Cortex of kidney (tissue), 1 donor: ENCODE measurements at places on chromosomes 3 and 15.

DNA sequence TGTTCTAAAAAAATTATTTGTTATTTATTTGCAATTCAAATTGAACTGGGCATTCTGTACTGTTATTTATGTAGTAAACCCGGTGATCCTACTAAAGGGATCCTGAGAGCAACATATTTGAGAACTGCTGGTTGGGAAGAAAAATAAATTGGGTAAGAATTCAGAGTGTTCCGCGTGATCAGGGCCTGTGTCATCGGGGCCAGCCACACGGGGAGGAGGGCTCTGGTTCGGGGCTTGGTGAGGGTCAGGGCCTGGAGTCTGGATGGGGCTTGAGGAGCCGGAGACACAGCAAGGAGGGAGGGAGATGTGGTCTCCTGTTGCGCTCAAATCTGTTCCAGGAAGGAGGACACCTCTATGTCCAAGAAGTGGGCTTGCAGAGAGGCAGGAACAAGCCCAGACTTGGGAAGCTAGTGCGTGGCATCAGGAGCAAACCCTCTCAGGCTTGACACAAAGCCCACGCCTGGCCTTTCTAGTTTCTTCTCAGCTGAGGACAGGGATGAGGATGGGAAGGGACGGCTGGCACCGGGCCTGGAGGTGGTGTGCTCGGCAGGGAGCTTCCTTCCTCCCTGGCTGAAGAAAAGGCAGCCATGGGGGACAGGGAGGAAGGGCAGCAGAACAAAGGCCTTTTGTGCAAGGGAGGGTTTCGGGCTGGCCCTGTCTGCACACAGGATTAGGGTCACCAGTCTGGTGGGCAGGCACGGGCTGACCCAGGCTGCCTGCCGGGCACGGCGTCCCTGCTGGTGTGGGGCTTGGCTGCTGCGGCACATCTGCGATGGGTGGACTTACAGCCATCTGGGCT, 22.9 kb upstream of the FBLN2 start:
- no peak for DNase-seq

DNA sequence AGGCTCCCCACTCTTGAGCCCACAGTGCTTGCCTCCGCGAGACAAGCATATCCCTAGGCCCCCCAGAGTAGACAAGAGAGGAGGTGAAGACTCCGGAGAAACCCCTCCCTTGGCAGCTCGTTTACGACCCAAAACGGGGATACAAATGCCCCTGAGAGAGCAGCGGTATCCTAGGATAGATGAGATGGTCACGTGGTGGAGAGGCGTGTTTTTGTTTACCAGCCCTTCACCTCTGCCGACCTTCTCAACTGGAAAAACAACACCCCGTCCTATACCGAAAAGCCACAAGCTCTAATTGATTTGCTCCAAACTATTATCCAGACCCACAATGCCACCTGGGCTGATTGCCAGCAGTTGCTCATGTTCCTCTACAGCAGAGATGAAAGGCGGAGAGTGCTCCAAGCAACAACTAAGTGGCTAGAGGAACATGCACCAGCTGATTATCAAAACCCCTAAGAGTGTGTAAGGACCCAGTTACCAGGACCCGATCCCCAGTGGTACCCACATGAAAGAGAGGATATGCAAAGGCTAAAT, 99.5 kb upstream of the OSBPL11 start:
- DNase-seq = no peak

- no peak for DNase-seq
These were observed 84.0 kb upstream of the OSBPL11 start for GRCh38 chr3:125679258-125679657.

- DNase-seq = no peak
These were observed 143.2 kb upstream of the LIPC start for GRCh38 chr15:58288592-58288991.

DNA sequence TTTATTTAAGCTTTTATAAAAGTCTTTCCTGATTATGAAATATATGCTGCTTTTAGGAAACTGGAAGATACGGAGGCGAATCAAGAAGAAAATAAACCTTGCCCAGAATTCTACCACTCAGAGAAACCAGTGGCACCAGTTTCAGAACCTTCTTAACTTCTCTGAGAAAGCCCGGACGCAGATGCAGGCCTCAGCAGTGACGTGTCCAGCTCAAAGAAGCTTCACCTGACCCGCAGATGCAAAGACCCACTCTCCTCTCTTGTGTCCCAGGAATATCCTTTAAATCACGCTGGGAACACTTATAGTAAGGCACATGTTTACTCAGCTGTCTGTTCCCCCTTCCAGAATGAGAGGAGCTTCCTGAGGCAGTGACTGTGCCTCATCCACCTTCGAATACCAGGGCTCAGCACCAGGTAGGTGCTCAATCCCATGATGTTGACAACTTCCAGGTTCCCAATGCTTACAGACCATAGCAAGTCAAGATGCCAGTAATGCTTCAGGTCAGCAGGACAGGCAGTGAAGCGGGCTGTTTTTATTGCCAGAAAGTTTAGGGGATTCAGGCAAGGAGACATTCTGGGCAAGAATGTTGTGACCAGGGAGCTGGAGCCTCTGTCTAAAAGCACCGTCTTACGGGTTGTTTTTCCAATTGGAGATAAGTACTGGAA, 39.9 kb upstream of the LDHAL6B start:
- DNase-seq = no peak

DNA sequence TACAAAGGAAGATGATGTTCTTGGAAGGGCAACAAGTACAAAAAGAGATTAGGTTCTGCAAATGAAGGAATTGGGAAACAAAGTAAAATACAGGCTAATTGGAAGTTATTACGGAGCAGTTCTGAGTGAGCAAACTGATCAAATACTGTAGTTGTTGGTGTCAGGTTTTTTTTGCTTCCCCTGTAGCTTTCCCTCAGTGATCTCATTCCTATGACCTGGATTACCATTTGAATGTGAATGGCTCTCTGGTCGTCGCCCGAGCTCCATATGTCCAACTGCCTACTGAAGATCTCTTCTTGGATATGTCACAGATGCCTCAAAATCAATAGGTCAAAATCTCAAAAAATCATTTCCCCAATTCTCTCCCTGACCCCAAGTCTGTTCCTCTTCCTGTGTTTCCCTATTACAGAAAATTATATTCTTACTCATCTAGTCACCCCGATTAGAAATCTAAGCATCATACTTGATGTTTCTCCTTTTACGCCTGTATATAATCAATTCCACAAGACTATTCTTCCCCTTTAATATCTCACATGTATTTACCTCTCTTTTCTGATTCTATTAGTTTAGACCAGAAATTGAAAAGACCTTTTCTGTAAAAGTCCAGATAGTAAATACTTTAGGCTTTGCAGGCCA, 29.0 kb downstream of the GOLM2 start:
- DNase-seq = no peak

DNA sequence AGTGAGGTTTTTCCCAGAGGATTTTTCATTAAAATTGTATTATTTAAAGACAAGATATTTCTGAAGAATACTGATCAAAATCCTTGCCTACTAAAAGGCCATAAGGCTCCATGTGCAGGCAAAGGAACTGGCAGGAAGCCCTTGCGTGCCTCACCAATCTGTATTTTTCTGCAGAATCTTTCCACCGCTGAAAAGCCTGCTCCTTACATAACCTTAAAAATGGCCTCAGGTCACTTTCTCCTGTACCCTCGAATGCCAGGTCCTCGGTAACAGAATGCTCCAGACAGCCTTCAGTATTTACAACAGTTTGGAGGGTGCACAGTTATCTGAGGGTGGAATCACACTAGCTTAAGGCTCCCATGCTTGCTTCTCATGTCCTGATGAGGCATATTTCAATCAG, 3.2 kb downstream of the MORC1 start:
- DNase-seq = no peak

DNA sequence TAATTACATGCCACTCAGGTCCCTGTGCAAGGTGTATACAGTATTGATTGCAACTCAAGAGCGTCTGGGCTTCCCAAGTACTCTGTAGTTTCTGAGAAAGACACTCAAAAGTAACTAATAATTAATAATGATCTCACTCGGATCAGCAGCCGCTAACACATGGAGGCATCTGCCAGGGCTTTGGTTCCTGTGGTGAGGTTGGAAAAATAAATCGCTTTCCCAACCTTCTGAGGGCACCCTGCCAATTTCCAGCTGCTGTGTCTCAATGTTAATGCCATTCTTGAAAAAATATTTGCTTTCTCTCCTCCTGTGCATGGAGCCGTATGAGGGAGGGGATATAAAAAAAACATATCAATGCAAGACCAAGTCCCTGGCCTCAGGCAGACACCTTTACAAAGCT, 116.5 kb upstream of the SLC2A2 start:
- DNase-seq = no peak

- DNase-seq = no peak
These were observed 14.3 kb upstream of the SLC9C1 start for GRCh38 chr3:112308151-112308911.

GRCh38 chr3:194494951-194495374, 8.2 kb upstream of the ATP13A3 start:
- DNase-seq = no peak

DNA sequence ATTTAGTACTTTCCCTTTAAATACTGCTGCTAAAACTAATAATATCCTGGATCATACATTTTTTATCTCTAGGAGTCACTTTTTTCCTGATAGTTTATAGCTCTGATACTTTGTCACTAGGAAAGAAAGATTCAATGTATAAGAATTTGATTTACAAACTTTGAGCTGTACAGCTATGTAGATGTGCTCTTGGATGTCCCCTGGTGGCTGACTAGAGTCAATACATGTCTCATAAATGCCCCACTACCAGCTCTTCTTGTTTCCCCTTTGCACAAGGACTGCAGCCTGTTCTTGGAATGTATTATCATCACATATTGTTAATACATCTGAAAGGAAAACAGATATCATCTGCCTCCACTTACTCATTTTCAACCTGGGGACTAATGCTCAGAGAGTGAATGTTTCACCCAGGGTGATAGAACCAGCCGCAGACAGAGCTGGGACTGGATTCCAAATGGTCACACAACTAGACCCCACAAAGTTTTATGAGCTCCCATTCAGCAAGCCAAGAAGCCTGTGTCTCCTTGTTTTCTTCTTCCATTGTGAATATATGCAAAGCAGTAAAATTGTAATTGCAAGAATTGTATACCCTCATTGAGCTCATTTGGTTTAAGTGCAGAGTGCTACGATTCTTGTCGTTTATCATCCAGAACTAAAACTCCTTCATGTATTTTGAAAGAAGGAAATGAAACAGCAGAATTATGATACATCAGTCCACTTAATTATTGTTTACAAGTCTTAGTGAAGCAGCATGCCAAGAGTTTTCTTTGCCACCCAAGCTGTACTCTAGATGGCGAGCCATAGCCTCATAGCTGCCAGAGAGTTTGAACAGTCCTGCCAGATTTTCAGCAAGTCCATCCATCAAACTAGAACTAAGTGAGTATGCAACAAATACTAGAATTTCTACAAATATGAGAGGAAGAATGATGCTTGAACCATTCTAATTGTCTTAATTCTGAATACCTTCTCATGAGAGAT, 261.6 kb upstream of the LMCD1 start:
- no peak for DNase-seq

DNA sequence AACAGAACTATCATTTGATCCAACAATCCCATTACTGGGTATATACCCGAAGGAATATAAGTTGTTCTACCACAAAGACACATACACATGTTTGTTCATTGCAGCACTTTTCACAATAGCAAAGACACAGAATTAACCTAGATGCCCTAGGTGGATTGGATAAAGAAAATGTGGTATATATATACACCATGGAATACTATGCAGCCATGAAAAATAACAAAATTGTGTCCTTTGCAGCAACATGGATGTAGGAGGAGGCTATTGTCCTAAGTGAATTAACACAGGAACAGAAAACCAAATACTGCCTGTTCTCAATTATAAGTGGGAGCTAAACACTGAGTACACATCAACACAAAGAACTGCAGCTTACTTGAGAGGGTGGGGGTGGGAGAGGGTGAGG, 142.5 kb downstream of the IL20RB start:
- DNase-seq = no peak

GRCh38 chr15:35306361-35306981, 221.4 kb upstream of the NANOGP8 start:
- DNase-seq = no peak

DNA sequence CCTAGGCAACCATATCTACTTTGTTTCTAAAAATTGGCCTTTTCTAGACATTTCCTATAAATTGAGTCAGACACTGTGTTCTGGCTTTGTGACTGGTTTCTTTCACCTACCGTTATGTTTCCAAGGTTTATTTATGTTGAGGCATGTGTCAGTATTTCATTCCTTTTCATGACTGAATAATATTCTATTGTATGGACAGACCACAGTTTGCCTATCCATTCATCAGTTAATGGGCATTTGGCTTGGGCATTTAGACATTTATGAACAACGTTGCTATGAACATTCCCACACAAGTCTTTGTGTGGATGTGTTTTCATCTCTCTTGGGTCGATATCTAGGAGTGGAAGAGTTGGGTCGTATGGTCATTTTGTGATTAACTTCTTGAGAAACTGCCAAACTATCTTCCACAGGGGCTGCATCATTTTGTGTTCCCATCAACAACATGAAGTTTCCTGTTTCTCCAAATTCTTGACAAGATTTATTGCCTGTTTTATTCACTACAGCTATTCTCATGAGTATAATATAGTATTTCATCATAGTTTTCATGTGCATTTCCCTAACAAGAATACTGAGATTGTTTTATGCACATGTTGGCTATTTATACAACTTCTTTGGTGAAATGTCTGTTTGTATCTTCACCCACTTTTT, 3.5 kb upstream of the EFCC1 start:
- no peak for DNase-seq

- DNase-seq = no peak
These were observed 63.9 kb downstream of the IQSEC1 start for GRCh38 chr3:13009132-13009945.

DNA sequence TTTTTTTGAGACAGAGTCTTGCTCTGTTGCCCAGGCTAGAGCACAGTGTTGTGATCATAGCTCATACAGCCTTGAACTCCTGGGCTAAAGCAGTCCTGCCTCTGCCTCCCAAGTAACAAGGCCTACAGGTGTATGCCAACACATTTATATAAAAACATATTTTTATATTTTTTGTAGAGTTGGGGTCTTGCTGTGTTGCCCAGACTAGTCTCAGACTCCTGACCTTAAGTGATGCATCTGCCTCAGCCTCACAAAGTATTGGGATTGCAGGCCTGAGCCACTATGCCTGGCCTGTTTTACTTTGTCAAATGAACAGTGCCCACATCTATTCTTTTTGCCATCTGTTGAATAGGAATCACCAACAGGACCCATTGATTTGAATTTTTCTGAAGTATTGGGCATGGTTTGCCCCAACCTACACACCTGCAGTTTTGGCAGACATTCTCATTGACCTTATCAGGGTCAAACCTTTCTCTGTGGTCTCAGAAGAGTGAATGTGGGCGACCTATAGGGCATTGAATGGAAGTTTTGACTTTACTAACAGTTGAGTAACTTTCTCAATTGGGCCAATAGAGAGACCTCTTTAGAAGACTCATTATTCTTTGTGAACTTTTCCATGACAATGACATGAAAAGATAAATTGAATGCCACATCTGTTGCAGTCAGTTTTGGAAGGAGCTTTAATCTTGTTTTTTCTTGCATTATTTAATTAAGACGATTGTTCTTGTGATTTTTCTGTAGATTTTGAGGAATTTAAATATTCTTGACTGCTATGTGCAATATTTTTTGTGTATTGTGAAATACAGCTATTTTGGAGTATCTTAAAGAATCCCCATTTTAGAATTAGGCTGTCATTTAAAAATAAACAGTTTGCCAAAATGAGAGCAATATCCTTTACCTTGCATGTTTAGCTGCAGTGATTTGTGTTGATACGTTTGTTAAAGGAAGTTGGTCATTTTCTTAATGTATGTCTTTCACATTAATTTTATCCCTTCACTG, 2.7 kb downstream of the IREB2 start:
- DNase-seq = no peak

- no peak for DNase-seq
These were observed 1070.5 kb downstream of the SI start for GRCh38 chr3:164007765-164008164.

GRCh38 chr3:188656196-188656982, 502.4 kb downstream of the LPP start:
- DNase-seq = no peak
